ENCODE measurements at places on chromosomes 5 and 9.

GRCh38 chr5:14900693-14901461, 29.3 kb upstream of the ANKH start:
- no peak for DNase-seq

DNA sequence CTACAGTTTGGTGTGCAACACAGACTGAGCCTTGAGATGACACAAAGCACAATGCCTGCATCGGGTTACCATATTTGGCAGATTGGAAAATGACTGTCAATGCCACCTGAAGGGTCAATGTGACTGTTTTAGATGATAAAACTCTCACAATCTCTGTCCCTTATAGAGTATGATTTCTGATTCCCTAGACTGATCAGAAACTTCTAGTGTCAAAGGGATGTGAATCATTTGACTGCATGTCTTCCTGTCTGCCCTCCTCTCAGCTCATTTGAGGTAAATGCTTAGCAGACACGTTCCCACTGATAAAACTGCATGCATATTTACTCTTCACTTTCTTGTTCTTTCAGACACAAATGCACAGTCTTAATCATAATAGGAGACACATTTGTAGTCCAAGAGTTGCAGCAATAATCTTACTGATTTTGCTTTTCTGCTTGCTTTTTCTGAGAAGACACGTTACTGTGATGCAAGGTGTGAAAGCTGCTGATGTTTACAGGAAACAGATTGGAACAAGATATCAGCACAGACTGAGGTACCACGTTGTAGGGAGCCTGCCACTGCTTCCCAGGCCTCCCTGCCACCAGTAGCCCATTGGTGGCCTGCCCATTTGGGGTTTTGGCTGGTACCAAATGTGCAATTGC, 77.8 kb downstream of the GCNT4 start:
- no peak for DNase-seq

GRCh38 chr9:9142001-9142400, 1342.4 kb upstream of the DMAC1 start:
- DNase-seq: no peak

- no peak for DNase-seq
These were observed 787 bp downstream of the FGFR4 start for GRCh38 chr5:177087398-177088005.

GRCh38 chr5:112951124-112951702, 25.4 kb upstream of the DCP2 start:
- DNase-seq: no peak

GRCh38 chr5:112492291-112492690, 73.2 kb upstream of the EPB41L4A start:
- DNase-seq: peak; percentile 67

All from RPMI8226 (cell line).